ENCODE measurements at places on chromosomes 5 and 9.

DNA sequence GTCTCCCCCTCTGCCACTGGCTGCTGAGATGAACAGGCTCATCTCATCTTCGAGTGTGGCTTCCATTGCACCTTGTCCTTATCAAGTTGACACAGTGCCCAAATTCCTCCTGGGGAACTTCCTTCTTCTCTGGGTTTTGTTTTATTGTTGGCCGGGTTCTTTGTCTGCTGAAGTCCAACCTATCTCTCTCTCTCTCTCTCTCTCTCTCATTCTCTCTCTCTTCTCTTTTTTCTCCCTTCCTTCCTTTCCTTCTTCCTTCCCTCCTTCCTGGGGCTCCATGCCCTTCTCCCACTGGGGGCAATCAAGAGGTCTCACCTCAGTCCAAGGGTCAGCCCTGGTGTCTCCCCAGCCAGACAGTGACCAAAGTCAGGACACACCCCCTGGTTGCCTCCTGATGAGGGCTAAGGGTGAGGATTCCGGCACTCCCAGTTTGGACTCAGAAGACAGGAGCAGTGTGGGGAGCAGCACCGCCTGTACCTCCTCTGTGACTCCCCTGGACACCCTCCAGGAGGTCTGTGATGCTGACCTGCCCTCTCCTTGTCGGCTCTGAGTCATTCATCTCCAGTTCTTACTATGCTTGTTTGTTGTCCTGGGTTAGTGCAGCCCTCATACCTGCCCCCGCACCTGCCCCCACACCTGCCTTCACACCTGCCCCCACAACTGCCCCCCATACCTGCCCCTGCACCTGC is 30.7 kb downstream of the KCNT1 start:
- DNase-seq, result no peak

DNA sequence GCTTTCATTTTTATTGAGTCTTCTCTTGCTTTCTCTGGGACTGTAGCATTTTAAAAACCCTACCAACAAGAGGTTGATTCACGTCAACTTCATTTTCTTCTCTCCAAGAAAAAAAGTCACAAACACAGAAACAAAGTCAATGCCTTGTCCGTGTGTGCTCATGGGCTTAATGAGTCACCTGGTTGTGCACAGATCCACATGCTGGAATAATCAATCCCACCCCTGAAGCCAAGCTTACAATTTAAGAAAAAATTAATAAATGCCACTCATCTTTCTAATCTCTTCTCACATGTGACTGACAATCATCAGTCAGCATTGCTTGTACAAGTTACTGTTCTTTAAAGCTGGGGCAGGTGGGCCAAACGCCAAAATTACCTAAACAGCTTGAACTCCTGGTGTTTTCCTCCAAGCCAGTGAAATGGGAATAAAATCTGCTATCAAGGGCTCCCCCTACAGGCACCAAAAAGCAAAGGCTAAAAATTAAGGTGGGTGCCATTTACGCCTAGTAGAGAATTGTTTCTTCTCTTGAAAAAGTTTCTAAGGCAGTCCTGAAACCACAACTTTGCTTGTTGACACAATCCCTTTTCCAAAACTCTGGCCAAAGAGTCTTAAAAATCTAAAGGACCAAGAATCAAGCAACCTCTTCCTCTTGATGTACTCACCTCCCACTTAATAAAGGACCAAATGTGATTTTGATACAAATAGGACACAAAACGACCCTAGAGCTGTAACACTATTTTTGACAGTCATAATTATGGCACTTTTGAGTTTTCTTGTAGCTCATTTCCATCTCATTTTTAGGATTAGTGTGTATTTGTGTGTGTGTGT is 21.3 kb downstream of the TRMO start:
- peak; percentile 24 for DNase-seq

DNA sequence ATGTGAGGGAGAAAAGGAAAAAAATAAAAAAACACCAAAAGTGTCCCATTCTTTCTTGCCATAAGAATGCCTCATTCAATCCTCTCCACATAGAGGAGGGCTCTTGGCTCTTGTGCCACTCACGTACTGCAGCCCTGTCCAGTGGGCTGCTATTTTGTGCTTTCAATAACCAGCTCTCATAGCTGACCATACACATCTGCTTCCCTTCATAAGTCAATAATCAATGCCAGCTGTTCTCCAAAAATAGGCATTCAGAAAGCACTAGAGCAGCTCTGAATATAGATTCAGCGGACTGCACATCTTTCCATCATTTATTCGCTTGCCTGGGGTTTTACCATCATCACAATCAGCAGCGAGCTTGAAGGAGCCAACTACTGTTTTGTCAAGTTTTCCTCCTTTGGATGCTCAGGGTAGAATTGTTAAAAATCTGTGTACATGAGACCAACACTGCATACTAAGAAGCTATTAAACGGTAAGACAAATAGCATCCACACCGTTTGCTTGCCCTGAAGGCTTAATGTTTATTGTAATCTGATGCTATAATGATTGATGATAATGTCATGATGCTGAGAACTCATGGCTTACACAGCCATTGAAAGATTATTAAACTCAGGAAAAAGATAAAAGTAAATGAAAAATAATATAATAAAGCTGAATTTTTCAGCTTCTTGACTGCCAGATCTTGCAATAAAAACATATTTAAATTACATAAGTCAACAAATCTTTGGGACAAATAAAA is 80.0 kb downstream of the OXCT1 start:
- DNase-seq, result no peak

- DNase-seq, result no peak
These were observed 78.5 kb upstream of the GCNT4 start for GRCh38 chr5:75130818-75131349.

- peak; percentile 24 for DNase-seq
These were observed 203.4 kb downstream of the MCTP1 start for GRCh38 chr5:95081500-95081960.

- DNase-seq, result no peak
These were observed 321.6 kb upstream of the ITGA1 start for GRCh38 chr5:52466113-52466512.

DNA sequence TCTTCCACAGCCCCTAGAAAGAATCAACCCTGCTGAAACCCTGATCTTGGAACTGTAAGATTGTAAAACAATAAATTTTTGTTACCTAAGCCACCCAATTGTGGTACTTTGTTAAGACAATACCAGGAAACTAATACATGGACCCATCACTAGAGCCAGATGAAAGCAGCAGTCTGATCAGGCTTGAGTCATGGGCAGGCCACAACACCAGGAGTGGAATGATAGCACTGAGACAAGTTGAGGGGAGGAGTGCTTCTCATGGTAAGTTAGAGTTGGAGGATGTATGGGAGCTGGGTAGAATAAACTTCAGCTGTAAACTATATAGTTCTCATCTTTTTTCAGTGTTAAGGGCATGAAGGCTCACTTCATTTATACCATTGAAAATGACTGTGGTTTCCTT is 164.4 kb upstream of the OR13F1 start:
- no peak for DNase-seq

DNA sequence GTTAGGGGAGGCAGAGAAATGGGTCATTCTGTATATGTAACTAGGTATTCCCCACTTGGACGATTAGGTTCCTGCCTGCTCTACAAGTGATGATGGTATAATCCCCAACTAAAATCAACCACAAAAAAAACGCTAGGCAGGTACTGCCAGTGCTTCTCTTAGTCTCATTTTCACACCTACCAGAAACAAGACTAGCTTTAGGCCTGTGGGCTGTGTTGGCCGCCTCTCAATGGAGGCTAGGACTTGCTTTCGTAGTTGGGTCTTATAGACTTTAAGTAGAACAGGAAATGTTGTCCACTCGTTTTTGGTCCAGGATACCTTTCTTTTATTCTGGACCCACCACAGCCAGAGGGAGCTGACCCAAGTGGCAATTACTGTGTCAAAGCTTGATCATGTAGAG is 111.8 kb downstream of the UNC13B start:
- DNase-seq, result no peak

DNA sequence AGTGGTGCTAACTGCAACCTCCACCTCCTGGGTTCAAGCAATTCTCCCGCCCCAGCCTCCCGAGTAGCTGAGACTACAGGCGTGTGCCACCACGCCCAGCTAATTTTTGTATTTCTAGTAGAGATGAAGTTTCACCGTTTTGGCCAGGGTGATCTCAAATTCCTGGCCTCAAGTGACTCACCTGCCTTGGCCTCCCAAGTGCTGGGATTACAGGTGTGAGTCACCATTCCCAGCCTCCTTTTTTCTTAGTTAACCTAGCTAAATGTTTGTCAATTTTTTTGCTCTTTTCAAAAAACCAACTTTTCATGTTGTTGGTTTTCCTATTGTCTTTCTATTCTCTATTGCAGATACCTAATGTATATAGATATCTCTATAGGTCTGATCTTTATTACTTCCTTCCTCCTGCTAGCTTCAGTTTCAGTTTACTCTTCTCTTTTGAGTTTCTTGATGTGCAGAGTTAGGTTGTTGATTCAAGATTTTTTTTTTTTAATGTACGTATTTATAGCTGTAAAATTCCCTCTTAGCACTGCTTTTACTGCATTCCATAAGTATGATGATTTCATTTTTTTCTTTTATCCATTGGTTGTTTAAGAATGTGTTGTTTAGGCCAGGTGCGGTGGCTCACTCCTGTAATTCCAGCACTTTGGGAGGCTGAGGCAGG is 32.9 kb downstream of the FGD3 start:
- DNase-seq, result no peak

DNA sequence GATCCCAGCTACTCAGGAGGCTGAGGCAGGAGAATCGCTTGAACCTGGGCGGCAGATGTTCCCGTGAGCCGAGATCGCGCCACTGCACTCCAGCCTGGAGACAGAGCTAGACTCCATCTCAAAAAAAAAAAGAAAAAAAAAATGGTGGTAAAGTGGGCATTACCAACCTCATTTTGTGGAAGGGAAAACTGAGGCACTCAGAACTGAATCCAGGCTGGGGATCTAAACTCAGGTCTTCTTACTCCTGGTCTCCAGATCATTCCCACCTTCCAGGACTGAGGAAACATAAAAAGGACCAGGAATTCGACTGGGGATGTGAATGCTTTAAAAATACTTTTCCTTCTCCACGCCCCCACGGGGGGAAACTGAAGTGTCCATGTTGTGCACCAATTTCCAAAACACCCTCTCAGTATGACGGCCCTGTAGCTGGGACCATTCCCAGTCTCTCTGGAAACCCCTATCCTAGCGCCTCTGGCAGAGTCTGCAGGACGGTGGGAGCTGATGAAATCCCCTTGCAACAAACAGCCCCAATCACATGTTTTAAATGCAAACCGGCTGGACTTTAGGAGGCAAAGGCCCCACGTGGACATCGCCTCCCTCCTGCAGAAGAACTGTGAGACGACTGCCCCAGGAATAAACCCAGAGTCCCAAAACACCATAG is 8.9 kb upstream of the AKNA start:
- DNase-seq, result peak; percentile 80

- no peak for DNase-seq
These were observed 499 bp downstream of the FBLL1 start for GRCh38 chr5:168529374-168530234.

Measured in uterus (tissue), 4 donors.